Activated T-helper 9 cell treated with anti-CD3 and anti-CD28 coated beads, Interleukin-2, amount 50 U/mL, for 16 hours (primary cell): ENCODE measurements at places on chromosomes 3 and 15.

DNA sequence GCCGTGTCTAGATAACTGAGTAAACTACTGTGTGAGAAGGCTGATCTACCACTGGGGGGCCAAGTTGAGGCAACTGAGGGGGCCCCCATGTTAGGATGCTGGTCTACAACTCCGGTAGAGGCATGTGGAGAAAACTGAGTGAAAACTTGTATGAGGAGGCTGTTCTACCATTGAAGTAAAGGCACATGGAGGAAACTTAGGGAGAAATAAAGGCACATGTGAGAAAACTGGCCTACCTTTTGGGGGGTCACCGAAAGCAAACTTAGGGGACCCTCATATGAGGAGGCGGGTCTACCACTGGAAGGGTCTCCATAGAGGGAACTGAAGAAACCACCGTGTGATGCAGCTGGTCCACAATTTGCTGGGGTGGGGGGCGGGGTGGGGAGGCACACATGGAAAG, 155.2 kb downstream of the FBLN2 start:
- DNase-seq, result no peak

DNA sequence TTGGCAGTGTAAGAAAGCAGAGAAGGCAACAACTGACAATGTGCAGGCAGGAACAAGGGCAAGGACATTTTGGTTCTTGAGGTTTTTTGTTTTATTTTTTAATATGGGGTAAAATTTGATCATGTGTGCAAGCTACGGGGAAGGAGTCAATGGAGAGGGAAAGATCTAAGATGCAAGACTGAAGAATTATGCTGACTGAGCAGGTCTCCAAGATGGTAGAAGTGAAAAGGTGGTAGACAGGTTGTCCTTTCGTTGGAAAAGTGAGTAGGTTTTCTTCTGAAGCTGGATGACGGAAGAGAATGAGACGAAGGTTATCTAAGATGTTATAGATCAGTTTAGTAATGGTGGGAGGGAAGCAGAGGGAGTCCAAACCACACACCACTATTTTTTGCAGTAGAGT, 4.2 kb downstream of the CD47 start:
- no peak for DNase-seq

DNA sequence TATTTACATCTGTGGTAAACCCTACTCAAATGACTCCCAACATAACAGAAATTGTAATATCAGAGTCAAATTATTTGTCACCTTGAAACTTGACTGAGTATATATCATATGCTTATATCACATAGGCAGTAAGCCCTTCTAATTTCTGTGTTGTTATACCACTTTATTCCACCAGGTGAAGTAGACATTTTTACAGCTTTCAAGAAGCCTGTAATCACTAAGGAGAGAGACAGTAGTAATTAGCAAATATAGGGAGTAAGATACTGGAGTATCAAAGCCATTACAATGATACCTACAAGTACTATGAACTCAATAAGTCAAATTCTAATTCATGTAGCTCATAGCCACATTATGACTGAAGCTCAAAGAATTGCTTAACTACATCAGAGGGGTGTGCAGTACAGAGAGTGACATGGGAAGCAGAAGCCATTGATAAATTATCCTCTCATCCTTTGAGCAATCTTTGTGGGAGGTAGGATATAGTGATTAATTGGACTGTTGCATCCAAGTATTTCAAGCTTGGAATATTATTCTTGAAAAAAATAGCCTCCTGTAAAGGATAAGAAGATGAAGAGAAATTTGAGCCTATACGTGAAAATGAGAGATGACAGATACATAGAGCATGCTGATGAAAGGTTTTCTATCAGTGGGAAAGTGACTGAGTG, 1005.9 kb downstream of the ZPLD1 start:
- DNase-seq, result no peak

DNA sequence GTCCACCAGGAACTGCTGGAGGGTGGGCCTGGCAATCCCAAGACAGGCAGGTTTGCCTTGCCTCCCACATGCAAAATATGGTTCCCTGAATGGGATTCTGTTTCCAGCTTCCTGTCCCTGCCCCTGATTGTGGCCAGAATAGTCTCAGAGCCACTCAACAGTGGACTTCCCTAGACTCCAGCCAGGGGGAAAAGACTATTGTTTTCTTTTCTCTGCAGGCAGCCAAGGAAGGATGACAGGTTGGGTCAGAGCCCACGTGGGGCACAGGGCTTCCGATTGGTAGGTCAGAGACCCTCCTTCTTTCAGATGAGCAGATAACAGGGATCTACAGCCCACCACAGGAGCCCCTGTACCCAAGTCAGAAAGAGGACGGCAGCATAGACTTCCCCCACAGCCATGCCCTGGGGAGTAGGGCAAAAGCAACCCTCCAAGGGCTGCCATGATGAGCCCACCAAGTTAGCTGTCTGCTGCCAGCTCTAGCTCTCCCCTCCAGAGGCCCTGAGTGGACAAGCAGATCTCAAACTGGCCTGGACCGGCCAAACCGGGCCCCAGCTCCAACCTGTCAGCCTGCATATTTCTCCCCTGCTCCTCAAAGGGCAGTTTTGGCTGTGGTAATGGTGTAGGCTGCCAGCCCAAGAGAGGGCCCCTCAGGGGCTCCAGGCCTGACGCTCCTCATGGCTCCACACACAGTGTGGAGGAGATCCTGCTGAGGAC, 6.4 kb downstream of the TLR9 start:
- no peak for DNase-seq

DNA sequence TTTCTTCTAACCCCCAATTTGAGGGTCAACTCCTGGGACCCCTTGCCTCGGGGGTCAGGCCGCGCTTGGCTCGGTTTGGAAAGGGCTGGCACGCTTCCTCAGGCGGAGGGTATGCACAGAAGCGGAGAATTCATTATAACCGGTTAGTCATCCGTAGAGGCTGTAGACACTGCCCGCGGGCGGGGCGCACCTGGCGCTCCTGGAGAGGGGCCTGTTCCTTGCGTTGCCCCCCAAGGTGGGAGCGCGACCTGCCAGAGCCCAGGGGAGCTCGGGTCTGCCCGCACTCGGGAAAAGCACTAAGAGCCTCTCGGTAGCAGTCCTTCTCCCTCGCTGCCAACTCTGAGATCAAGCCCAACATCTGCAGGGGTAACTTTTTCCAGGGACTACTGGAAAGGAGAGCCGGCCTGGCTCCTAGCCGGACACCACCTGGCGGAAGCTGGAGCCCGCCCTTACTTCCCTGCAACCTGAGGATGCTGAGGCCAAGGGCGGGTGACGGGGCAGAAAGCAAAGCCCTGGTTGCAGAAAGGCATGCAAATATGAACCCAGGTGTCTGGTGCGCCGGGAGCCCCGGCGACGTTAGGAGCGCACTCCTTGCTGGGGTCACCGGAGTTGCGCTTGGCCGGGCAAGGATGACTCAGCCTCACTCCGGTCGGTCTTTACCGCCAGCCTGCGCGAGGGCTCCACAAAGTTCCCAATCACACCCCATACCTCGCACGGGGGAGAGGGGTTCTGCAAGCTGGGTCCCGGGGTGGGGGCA, 1.5 kb upstream of the CACNA2D3 start:
- no peak for DNase-seq

DNA sequence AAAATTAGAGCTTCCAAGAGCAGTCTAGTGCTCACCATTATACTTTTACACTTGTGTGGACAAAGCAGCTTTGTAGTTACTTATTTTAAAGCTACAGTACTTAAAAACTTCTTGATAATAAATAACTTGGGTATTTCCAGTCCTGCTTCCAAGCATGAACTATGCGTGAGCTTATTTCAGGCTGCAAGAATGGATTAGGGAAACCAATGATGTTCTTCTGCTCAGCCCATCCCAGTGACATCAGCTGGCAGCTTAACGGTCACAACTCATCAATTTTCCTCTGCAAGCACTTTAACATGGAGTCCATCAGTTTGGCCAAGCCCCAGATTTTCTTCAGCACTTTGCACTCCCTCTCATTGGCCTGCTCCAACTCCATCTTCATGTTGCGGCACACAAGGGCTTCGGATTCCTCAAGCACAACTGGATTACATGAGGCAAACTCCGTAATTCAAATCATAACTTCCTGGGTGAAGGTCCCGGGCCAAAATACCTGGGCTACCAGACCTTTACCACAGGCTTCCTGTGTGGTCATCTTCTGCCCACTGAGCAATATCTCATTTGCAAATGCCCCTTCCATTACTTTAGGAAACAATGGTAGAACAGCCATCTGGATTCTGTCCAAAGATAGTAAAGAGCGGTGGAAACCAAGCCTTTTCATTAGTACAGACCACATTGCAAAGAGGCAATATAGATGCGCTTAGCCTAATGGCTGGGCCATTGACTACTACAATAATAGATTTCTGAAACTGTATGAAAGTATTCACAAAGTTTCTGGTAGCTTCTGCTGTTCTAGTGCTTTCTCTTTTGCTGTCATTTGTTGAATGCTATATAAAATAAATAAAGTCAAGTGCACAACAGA, 87.5 kb upstream of the DAZL start:
- no peak for DNase-seq

- no peak for DNase-seq
Measured at GRCh38 chr3:150254309-150254708, 153.8 kb upstream of the TSC22D2 start.

DNA sequence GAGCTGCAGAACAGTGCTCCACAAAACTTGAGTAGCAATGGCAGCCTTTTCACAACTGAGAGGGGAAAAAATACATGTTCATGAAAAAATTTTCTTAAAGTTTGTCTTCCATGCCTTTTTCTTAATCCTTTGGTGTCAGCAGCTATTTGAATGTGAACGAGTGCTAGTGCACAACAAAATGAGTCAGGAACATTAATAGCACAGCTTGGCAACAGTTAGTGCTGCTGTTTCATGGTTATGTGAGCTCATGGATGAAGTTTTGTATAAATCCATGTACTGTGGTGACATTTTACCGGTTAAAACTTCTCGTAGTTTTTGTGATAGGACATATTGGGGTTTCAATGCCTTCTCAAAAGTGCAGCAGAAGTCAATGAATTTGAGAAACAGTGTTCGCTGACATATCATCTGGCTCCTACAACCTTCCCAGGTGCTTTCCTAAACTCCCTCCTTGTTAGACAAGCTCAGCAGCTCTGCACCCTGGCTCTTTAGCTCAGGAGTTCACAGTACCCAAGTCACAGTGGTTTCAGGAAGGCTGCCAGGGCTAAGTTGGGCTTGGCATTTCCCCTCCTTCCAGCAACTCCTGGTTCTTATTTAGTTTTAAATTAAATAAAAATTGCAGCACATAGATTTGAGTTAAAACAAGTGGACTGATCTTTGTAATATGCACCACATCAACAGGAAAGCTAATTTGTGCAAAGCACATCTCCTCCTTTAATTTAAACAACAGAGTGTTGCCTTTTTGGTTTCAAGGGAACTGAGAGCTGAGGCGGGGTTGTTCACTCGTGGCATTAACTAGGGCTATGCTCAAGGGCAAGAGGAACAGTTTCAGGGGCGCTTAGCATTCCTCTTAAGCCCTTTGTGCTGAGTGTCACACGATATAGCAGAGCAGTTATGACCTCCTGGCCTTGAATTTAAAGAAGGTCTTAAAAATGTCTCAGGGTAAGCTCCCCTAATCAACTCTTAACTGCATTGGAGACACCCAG, 362.8 kb downstream of the CHST2 start:
- DNase-seq, result no peak

- peak; percentile 28 for DNase-seq
Measured at GRCh38 chr3:195907934-195908693, at the start of gene TNK2. TSS of gene TNK2 (minus strand) at chr3:195908551. CDS start at chr3:195888588, 19,963 bp downstream.

DNA sequence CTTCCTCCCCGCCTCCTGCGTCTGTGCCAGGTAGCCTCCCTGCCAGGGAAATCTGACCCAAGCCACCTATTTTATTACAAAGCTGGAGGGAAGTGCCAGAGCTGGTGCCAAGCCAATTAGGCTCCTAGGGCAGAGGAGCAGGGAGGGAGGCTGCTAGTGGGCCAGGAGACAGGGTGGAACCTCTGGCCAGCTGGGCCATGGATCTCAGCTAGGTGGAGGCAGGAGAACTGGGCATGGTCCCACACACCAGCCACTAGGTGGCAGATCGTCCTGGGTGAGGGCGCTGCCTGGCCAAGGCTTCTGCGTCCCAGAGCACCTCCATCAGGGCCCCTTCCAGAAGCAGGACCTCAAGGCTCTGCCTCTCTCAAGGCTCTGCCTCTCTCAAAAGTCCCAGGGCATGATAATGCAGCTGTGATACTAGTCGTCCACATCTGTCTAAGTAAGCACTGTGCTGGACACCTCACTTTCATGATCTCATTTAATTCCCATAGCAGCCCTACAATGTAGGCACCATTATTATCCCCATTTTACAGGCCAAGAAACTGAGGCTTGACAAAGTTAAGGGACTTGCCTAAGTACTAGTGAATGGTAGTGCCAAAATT, 4.5 kb upstream of the RFT1 start:
- DNase-seq, result peak; percentile 45

DNA sequence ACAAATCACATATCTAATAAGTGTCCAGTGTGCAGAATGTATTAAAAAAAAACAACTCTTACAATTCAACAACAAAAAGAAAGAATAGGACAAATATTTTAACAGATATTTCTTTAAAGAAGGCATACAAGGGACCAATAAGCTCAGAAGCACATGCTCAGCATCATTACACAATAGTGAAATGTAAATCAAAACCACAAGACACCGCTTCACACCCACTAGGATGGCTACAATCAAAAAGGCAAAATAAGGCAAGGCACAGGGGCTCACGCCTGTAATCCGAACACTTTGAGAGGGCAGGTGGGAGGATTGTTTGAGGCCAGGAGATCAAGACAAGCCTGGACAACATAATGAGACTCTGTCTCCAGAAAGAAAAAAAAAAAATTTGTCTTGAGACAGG, 255.6 kb downstream of the MAGI1 start:
- no peak for DNase-seq

DNA sequence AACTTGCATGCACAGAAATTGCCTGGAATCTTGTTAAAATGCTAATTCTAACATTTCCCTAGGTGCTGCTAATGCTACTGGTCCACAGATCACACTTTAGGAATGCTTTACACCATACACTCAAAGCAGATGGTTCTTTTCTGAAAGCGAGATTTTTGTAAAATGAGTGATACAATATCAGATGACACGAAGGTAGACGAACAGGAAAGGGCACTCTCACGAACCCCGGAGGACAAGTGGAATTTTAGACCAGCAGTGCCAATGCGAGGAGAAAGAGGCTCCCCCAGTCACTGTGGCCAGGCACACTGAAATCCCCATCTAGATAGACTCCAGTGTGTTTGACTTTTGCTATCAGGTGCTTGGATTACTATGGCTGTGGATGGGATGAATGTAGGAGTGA, 21.0 kb downstream of the FAIM start:
- DNase-seq, result no peak

GRCh38 chr3:105353485-105354161, 13.1 kb upstream of the ALCAM start:
- DNase-seq, result no peak

DNA sequence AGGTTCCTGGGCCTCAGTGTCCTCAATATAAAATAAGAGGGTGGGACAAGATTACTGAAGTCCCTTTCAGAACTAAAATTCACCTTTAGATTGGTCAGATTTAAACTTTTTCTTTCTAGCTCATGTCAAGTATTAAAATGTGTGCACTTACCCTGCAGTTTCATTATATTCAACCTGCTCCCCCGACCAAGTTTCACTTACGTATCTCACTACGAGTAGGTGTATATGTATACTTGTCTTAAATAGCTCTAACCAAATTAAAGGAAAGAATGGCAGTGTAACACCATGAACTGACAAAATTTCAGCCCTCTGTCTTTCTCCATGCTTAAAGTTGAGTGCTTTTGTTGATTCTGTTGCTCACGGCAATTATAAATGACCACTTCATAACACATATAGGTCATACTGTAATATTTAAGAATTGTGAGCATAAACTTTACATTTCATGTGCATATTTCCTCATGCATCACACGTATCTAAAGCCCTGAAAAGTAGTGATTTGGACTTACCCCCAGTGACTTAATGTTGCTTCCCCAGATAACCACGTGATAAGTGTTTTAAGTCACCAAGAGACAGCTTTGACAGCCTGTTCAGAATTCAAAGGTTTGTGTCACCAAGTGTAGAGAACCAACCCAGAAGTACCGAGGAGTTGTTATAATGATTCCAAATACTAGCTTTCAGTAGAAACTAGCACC, 70.0 kb downstream of the PGPEP1L start:
- no peak for DNase-seq
